ENCODE measurements at places on chromosomes 6 and 20.
A peak's percentile ranks its signal among the peaks of the same experiment; 100 is the strongest.

- no peak for DNase-seq
Observed at GRCh38 chr20:52974179-52974594, 2.0 kb downstream of the TSHZ2 start.

DNA sequence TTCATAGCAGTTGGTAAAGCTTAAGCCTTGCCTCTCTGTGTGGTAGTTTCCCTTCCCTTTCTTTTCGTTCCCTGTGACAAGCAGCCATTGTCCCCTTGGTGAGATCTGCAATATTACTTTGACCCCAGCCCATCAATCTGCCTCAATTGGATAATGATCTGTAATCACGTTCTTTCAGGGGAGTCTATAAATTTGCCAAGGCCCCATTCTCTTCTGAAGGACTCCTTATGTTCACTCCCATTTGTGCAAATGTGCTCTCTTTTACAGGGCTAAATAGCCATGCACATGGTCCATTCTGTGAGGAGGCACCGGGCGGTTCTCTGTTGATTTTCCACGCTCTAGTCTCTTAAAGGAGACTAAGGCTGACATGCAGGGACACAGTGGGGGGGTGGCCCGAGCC, 660.4 kb upstream of the SLC35B3 start:
- no peak for DNase-seq

DNA sequence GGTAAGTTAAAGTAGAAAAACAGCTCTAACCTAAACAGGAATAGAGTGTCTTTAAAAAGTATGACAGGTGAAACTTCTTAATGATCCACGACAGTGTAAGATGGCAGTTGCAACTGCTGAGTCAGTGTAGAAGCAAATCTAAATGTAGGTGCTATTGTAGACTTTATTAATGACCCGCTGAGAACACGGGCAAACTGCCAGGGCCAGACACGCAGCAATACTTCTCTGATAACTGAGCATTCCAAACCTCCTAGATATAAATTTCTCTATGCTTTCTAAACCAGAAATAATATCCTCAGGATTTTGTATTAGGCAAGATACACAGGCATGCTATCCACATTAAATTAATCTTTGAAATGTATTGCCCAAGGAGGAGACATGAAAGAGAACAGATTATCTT, 1076.4 kb downstream of the HACE1 start:
- no peak for DNase-seq

- DNase-seq, result no peak
Observed at GRCh38 chr6:80478030-80478429, 371.6 kb downstream of the BCKDHB start.

DNA sequence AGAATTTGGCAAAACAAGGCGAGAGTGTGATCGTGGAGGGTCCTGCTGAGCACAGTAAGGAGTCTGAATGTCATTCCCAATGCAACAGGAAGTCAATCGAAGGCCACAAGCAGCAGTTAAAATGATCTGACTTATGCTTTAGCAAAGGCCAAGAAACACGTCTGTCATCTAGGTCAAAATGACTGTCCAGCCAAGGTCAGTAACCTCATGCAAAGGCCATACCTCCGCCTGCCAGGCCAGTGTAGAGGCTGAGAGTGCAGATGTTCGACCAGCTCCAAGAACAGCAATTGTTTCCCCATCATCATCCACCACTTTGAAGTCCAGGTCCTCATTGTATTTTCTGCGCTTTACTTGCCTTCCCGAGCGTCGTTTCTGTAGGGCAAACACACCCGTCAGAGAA, 105.6 kb downstream of the CHD6 start:
- DNase-seq, result no peak

DNA sequence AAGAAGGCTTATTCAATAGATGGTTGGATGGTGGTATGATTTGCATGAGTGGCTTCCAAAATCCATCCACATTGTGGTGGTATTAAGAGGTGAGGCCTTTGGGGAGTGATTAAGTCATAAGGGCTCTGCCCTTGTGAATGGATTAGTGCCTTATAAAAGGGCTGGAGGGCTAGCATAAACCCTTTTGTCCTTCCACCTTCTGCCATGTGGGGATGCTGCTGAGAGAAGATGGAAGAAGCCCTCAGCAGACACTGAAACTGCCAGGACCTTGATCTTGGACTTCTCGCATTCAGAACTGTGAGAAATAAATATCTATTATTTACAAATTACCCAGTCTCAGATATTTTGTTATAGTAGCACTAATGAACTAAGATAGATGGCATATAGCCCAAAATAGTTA, 27.8 kb upstream of the SRPK1 start:
- no peak for DNase-seq

GRCh38 chr6:166448432-166448831, 65.7 kb upstream of the MPC1 start:
- DNase-seq, result no peak

- DNase-seq, result no peak
Observed at GRCh38 chr6:151059612-151060095, 180.1 kb upstream of the AKAP12 start.

- no peak for DNase-seq
Observed at GRCh38 chr20:8005033-8005432, 14.5 kb downstream of the TMX4 start.

GRCh38 chr20:47551222-47551621, 49.5 kb downstream of the NCOA3 start:
- DNase-seq, result no peak

- DNase-seq, result peak; percentile 37
Observed at GRCh38 chr20:43404878-43405277, 52.8 kb upstream of the SRSF6 start.

DNA sequence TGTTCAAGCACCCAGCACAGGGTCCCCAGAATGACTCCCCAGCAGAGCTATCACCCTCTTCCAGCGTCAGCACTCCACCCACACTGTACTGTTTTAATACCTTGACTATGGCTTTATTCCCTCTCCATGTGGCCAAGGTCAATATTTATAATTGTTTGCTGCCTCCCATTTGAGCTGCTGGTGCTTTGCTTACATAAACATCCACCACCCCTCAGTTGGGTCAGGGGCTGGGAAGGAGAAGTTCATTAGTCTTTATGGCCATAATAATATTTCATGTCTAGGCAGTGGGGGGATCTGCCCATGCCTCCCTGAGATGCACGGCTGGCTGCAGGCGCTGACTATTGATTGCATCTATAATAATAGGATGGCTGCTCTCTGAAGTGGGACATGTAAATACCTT, 41.8 kb upstream of the SAYSD1 start:
- no peak for DNase-seq

DNA sequence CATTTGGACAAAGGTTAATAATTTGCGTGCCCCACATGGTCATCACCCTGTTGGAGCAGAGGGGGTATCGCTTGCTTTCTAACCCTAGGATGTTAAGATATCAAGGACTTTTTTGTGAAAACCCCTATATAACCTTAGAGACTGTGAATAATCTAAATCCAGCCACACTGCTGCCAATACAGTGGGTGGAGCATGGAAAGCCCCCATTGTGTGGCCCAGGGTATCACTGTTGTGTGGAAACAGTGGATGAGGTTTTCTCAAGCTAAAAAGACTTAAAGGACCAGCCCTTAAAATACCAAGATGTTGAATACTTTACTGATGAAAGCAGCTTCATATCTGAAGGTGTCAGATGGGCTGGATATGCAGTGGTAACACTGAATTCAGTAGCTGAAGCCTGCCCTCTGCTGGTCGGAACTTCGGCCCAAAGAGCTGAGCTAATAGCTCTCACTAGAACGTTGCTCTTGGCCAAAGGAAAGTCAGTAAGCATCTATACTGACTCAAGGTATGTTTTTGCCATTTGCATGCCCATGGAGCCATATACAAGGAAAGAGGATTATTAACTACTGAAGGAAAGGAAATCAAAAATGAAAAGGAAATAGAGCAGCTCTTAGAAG, 695.2 kb downstream of the PHF3 start:
- peak; percentile 5 for DNase-seq

Data from stimulated activated CD4-positive, alpha-beta T cell treated with anti-CD3 and anti-CD28 coated beads, Interleukin-4, amount 100 ng/mL, for 1 hour (primary cell).